ENCODE measurements at places on chromosomes 1 and 21.

DNA sequence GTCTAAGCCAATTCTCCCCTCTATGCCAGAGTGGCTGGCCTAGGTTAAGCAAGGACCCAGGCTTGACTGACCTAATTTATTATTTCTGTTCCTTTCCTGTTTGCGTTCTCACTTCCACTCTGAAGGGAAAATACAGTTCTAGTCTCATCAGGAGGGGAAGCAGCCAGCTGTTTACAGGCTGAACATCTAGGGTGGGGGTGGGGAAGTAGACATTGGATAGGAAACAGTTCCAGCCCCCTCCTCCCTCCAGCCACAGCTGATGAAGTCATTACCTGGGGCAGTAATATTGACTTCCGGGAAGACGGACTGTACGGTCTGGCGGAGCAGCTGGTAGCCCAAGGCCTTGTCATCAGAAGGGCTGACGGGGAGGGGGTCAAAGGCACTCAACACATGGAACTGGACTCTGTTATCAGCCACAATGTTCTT lies 17.6 kb downstream of the PM20D1 start:
- DNase-seq = no peak

DNA sequence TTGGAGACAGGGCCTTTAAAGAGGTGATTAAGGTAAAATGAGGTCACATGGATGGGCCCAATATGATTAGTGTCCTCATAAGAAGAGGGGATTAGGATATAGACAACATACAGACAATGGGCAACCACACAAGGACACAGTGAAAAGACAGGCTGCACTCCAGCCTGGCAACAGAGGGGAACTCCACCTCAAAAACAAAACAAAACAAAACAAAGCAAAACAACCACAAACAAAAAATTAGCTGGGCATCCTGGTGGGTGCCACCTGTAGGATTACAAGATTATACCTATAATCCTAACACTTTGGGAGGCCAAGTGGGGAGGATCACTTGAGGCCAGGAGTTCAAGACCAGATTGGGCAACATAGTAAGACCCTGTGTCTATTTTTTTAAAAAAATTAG lies 4.8 kb upstream of the MDM4 start:
- no peak for DNase-seq

- no peak for DNase-seq
Measured at GRCh38 chr1:197933016-197933415, 15.8 kb downstream of the LHX9 start.

DNA sequence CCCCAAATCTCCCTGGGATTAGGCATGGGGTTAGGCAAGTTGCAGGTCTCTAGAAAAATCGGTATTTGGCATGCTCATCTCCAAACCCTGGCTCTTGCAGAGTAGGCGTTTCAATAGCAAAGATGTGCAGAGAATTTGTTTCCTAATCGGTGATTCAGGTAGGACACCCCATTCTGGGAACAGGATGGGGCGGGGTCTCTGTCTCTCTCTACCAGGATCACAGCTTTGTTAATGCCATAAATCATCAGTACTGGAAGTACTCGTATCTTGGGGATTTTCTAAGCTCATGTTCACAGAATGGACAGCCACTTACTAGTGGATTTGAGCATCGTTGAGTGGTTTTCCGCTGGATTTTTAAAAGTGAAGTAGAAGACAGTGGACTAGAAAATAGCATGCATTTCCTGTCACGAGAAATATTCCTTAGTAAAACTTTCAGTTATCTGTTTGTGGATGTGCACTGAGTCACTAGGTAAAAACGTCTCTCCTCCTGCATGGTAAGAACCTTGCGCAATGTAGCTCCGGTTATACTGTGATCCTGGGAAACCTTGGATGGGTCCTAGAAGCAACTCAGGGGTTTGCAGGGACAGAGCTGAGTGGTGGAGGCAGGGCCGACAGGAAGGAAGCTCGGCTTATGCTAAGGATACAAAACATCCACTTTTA lies 5.1 kb downstream of the TMEM51 start:
- peak; percentile 97 for DNase-seq

- DNase-seq = no peak
Measured at GRCh38 chr1:165875171-165875570, 47.8 kb downstream of the UCK2 start.

- no peak for DNase-seq
Measured at GRCh38 chr1:208179263-208179816, 64.8 kb downstream of the PLXNA2 start.

DNA sequence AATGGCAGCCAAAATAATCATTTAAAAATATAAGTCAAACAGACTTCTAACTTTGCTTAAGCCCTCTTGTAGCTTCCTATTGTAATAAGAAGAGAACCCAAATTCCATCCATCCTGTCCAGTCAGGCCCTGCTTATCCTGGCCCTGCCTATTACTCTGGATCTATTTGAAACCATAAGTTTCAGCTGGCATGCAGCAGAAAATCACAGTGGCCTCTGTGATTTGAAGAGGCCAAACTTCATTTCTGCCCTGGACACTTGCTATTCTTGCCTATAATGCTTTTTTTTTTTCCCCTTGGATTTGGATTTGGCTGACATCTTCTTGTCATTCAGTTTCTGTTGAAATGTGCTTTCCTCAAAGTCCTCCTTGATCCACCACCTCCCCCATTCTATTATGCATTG lies 642.8 kb downstream of the USP25 start:
- DNase-seq = no peak

Data from amniotic epithelial cell (primary cell).